NCI-H2227 treated with DMSO at 0.1 percent for 48 hours (cell line): ENCODE measurements at places on chromosomes 6 and 20.

- no peak for DNase-seq
Measured at GRCh38 chr6:122790028-122790422, 967 bp downstream of the SMPDL3A start.

- DNase-seq = no peak
Measured at GRCh38 chr20:11797156-11797555, 120.5 kb upstream of the BTBD3 start.

- DNase-seq = no peak
Measured at GRCh38 chr6:31948753-31949413, 3.0 kb downstream of the CFB start.

- no peak for DNase-seq
Measured at GRCh38 chr6:105596284-105596755, 193.4 kb upstream of the PREP start.

DNA sequence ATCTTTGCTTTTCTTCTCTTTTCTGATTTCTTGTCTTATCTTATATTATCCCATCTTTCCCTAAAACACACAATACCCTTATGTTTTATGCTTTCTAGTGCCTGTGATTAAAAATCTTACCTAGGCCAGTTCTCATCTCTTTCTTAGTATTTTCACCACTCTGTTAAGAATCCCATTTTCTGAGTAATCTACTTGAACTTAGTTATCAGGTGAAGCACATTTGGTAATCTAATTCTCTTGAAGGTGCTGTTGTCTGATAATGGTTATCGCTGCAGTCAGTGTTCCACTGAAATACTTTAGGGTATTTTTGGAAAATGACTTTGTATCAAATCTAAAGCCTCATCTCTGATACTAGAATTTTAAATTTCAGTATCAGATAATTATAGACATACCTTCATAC, 192.5 kb upstream of the MAN1A1 start:
- no peak for DNase-seq

DNA sequence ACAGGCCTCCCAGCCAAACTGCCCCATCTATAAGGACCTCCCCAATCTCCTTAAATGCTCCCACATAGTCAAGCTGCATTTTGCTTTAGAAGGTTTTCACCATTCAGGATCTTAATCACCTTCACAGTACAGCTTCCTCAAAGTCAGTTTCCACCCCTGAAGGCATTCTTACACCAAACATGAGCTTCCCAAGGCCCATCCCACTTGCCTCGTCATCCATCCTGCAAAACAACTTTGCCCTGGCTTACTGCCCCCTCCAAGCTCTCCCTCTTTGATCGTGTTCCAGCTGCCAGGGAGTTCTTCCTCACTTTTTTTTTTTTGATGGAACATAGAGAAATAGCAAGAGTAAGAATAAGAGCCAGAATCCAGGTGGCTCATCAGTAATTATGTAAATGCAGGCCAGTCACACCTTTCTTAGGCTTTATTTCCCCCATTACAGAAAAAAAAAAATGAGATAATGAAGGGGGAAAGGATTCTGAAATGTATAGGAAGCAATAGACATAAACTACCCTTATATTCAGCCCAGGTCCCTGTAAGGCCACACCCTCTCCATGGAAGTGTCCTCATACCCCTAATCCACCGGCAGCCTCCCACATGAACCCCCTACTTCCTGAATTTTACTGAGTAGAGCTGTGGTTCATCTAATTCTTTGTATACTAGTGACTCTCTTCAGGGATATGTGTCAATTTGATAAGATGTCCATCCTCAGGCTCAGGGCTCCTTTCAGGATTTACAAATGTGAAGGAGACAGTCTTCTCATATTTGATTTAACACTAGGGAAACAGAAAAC, 12.7 kb downstream of the TRIM27 start:
- no peak for DNase-seq

- DNase-seq = no peak
Measured at GRCh38 chr6:153591159-153591558, 447.9 kb upstream of the OPRM1 start.

DNA sequence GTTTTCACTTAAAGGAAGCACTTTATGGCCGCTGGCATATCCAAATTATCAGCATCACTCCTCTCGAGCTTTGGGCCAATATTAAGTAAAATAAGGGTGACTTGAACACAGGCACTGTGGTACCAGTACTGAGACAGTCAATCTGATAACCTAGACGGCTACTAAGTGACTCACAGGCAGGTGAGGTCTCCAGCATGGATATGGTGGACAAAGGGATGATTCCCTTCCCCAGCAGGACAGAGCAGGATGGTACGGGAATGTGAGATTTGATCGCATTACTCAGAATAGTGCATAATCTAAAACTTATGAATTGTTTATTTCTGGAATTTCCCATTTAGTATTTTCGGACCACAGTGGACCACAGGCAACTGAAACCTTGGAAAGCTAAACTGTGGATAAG, 55.7 kb downstream of the TNFRSF21 start:
- no peak for DNase-seq

GRCh38 chr6:115770851-115771250, 289.8 kb downstream of the FRK start:
- DNase-seq = no peak

DNA sequence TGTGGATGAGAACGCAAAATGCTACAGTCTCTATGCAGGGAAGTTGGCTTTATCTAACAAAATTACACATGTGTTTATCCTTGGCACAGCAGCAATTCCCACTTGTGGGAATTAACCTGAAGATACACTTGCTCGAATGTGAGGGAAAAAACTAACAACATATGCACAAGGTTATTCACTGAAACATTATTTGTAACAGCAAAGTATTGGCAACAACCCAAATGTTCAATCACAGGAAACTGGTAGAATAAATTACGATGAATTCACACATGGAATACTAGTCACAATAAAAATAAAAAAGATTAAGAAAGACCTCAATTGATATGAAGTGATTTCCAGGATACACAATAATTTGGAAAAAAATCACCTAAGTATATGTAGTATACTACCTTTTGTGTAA, 68.1 kb upstream of the OGFRL1 start:
- no peak for DNase-seq

- DNase-seq = no peak
Measured at GRCh38 chr20:34534391-34535165, 18.4 kb downstream of the DYNLRB1 start.

- DNase-seq = no peak
Measured at GRCh38 chr20:52704553-52704952, 267.6 kb upstream of the TSHZ2 start.

DNA sequence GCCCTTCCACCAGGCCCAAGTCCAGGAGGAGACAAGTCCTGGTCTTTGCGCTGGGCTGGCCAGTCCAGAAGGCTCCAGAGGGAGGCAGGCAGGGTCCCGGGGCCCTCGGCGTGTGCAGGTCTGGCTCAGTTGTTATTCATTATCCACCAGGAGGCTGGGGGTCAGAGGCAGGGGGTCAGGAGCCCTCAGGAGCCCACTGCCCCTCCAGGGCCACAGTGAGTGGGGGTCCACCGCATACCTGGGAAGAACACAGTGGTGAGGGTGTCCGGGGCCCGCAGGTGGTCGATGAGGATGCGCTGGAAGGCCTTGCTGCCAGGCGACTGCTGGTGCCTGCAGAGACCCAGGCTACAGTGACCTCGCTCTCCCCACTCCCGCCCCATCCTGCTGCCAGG, 4.4 kb upstream of the C20orf144 start:
- DNase-seq = no peak

- no peak for DNase-seq
Measured at GRCh38 chr6:64250126-64250525, 614.5 kb downstream of the PHF3 start.

- DNase-seq = no peak
Measured at GRCh38 chr6:144912474-144912873, 627.3 kb downstream of the UTRN start.

GRCh38 chr20:38226553-38226952, 34.0 kb downstream of the KIAA1755 start:
- no peak for DNase-seq

- no peak for DNase-seq
Measured at GRCh38 chr20:18788021-18788420, 25.6 kb upstream of the SCP2D1 start.

GRCh38 chr20:63174309-63175037, 41.5 kb downstream of the YTHDF1 start:
- no peak for DNase-seq

DNA sequence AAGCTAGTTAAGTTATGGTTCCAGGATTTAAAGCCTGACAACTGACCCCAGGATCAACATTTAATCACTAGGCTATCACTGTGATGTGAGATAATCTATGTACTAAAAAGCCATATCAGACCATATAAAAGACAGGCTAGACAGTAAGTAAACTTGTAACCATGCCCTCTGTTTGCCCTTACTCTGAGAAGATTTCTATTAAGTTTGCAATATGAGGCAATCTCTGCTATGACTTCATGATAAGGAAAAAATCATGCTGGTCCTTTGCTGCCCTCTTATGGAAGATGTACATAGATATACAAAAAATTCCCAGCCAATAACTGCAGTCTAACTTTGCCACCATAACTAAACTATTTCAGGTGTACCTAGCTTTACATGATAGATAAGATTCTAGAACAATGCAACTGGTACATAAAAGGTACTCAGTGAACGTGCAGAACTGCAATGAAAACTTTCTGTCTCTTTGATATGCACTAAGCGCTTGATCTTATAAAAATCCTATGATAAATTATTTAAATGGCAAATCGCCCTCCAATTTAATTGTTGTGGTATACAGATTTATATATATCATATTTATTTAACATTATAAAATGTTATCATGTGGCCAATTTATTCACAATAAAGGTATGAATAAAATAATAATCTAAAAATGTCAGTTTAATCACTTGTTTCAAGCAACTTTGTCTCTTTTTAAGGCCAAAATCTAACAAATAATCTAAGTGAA, 70.5 kb downstream of the FAM217A start:
- peak; percentile 53 for DNase-seq

GRCh38 chr6:89458704-89459103, 25.8 kb downstream of the ANKRD6 start:
- no peak for DNase-seq

- DNase-seq = no peak
Measured at GRCh38 chr6:117409863-117410262, 15.9 kb downstream of the ROS1 start.

GRCh38 chr20:48404598-48404997, 423.2 kb downstream of the PREX1 start:
- DNase-seq = no peak

DNA sequence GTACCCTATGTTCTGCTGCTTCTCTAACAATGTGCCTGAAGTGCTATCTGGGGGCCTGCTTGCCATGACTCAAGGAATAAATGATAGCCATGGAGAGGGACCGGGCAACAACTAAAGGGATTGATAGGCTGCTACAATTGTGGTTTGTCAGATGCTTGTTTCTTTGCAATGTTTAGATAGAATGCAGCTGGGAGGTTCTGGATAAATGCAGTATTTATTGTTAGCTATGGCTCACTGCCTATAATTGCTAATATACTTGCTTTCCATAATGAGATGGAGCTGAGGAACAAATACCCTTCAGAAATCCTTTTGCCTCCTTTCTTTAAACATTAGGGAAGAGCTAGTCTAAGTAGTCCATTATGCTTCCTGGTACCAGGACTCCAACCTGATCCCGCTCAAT, 575.2 kb upstream of the SYNCRIP start:
- no peak for DNase-seq

DNA sequence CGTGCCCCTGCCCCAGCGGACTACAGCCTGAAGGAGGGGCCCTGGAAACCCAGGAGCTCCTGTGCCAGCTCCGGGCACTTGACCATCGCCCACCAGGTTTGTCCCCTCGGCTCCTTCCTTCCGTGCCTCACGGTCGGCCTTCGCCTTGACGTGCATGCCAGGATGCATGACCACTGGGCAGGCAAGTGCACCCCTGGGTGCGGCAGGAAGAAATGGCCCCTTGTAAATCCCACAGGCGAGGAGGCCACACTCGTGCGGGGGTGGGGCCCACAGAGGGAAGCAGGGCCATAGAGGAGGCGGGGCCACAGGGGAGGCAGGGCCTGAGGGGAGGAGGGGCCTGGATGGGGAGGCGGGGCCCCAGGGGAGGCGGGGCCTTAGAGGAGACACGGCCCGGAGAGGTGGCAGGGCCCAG, 81.7 kb downstream of the YTHDF1 start:
- DNase-seq = no peak

- no peak for DNase-seq
Measured at GRCh38 chr6:38658418-38659167, 18.9 kb upstream of the BTBD9 start.

DNA sequence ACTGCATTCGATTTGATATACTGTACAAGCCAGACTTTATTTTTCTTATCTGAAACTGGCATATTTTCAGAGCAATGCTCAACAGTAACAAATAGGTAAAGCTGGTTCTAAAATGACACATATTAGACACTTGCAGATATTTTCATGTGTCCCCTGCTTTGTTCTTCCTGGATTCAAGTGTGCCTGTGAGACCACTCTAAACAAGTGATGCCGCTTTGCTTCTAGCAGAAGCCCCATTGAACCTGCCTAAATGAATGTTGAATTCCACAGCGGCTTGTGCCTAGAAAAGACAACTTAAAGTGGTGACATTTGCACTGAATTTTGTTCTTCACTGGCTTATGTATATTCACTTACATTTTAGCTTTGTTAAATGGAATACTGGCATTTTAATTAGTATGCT, 115.7 kb downstream of the AKAP7 start:
- no peak for DNase-seq

DNA sequence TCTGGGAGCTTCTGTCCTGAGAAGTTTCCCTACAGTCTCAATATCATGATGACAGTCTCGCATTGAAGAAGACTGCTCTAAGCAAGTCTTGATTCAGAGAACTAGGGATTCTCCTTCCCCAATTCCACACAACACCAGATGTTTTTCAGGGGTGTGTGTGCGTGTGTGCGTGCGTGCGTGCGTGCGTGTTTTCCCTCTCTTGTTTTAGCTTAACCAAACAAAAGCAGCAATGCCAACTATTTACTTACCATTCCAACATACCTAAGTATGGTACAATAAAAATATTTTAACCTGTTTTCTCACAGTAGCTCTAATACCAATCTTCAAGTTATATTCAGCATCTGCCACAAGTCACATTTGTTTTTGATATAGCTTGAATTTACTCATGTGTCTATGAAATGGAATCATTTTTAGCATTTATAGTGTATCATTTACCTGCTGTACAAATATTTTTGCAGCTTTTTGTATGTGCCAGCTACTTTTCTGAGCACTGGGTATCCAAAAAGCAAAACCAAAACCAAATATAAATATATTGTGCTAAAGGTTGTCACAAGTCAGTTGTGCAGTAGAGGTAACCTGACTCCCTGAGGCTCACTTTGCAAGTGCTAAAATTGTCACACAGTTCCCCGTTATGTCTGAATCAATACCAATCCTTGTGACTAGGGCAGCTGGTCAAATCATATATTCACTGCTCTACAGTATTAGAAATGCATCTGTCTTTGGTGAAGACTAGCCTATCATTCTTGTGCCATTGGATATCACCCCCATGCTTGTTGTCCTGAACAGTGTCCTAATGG, 21.7 kb upstream of the MYLIP start:
- DNase-seq = no peak
